Stimulated activated CD4-positive, alpha-beta T cell treated with anti-CD3 and anti-CD28 coated beads, Interleukin-1b, Interleukin-23, amount 100 ng/mL, for 24 hours (primary cell): ENCODE measurements at places on chromosomes 7 and 10.

DNA sequence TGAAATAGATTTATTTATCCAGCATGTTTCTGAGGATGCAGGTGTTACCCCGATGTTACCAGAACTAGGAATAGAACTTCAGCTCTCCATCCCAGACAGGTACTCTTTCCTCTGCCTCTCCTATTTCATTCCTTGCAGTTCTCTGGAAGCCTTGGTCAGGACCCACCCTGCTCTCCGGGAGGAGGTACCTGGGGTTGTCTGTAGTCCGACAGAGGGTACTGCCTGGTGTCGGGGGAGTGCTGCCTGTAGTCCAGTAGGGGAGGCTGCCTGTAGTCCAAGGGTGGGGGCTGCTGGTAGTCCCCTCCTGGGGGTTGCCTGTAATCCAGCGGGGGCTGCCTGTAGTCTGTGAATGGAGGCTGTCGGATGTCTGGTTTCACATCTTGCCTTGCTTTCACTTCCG, 328.4 kb downstream of the PHTF2 start:
- no peak for DNase-seq

DNA sequence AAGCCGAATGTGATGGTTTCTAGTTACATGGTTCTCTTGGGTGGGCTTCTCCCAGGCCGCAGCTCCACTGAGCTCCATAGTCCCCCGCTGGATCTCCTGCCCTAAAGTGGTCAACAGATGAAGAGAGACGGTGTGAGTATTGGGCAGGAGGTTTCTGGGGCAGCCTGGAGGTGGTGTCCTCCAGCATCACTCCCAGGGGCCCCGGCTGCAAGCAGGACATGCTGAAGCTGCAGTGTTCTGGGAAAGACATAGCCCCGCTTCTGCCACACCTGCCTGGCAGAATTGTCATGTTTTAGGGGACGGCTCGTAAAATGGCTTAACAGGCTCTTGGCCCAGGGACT, 40.4 kb downstream of the CALML3 start:
- DNase-seq, result no peak

- no peak for DNase-seq
These were observed 19.2 kb downstream of the ZNF775 start for GRCh38 chr7:150398108-150398964.

DNA sequence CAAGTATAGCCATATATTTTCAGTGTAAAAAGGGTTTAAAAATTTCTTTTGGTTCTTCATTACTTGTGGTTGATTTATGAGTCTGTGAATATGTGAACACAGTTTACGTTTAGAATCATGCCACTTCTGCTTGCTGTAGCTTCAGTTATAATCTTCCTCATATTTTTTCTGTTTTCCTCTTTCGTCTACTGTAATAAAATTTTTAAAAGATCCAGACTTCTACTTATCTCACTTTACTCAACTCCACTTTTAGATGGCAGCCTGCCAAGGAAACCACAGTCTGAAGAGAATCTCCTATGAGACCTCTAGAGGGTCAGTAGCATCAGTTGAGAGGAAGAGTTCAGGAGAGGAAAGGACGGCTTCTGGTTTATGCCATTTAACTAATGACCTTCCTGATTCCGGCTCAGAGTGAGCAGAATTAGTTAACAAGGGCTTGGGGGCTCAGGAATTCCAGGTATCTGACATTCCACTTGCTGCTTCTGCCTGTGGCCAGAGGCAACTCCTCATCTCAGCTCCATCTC, 21.4 kb downstream of the CREB5 start:
- no peak for DNase-seq

DNA sequence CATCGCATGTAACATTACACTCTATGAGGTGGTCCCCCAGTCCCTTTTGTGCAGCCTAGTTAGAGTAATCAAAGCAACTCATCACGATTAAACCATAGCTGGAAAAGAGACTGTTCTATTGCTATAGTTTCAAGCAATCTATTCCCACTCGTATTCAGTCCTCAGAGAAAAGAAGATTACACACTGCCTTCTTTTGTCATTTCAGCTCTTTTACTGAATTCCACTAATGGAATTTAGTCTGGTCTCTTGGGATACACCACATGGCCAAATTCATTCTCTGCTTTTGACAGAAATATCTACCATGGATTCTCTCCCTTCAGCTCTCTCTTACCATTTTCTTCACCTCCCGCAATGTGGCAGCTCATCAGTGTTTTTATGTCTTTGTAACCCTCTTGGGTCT, 108.9 kb upstream of the HDAC9 start:
- DNase-seq, result no peak

DNA sequence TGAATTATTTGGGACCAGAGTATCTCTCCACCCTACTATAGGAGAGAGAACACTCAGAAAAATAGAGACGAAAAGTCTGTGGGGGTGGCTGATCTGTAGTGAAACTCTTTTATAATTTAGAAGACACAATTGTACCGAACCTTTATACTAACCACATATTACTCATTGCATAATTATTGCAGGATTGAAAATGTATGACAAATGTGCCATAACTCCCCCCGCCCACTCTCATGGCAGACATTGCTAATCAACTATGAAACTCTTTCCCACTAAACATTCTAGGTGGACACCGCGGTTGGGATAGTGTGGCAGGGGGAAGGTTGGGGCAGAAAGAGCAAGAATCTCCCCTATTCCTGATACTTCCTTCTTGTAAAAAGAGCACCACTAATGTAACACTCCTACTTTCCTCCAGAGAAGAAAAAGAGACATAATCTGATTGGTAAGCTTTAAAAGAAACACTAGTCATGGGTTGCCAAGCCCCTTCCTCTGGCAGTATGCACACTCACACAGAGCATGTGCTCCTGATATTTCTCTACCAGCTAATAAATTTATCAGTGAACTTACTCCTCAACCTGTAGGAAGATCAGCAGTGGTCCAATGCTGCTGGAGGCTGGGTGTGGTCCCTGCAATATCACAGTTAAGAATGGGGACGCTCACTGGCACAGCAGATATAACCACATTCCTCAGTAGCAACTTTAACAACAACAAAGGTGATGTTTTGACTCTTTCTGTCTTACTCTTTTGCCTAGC, 18.7 kb upstream of the ARID5B start:
- peak; percentile 61 for DNase-seq

GRCh38 chr7:26216049-26216448, 14.5 kb downstream of the CBX3 start:
- no peak for DNase-seq

DNA sequence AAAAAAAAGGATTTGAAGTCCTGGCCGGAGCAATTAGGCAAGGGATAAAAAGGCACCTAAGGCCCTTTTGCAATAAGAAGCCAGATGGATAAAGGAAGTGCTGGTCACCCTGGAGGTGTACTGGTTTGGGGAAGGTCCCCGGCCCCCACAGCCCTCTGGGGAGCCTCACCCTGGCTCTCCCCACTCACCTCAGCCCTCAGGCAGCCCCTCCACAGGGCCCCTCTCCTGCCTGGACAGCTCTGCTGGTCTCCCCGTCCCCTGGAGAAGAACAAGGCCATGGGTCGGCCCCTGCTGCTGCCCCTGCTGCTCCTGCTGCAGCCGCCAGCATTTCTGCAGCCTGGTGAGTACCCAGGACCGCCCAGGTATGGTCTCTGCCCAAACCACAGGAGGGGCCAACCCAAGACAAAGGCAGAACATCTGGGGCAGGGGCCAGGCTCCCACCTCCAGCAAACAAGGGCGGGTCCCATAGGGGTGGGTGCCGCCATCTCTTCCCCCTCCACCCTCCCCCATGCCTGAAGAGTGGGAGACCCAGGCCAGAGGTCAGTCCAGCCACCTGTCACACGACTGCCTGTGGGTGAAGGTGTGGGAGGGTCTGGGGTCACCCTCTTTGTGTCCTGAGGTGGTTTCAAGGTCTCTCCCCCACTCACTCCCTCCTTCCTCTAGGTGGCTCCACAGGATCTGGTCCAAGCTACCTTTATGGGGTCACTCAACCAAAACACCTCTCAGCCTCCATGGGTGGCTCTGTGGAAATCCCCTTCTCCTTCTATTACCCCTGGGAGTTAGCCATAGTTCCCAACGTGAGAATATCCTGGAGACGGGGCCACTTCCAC, at the start of gene PILRB:
PILRB (plus strand) TSS at position 91 of the 830 bp plus-strand sequence; CDS start at position 277, 186 bp downstream.
- DNase-seq, result no peak

DNA sequence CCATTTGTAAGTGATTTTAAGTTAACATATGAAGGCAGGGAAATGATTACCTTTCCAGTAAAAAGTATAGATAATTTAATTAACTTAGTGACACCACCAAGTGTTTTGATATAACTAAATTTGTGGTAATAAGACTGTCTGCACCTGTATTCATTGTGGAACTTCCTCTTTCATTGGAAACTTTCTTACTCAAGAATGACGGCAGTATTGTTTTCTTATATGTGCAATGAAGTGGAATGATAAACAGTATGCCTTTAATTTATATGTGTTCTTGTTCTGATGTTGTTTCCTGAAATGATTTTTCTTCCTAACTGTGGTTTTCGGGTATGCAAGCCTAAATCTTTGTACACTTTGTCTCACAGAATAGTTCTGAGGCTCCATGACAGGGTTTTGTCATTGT, 46.4 kb downstream of the CASD1 start:
- DNase-seq, result no peak

DNA sequence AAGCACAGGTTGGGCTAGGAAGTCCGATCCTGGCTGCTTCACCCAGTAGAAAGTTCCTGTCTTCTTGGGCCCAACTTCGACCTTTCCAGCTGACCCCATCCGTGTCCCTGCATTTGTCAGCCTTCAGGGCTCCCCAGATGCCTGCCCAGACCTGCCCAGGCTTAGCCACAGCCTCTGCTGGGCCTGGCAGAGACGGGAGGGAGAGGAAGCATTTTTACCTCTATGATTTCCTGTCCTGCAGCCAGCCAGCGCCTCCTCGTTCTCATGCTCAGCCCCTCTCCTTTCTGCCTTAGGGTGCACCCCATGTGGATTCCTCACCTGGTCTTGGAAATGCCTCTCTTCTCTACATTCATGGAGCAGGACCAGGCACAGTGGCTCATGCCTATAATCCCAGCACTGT, 3.7 kb downstream of the METTL27 start:
- DNase-seq, result no peak

GRCh38 chr7:69625238-69625637, 27.0 kb downstream of the AUTS2 start:
- DNase-seq, result no peak

- no peak for DNase-seq
These were observed 247.3 kb downstream of the SEMA3A start for GRCh38 chr7:83947260-83947659.

DNA sequence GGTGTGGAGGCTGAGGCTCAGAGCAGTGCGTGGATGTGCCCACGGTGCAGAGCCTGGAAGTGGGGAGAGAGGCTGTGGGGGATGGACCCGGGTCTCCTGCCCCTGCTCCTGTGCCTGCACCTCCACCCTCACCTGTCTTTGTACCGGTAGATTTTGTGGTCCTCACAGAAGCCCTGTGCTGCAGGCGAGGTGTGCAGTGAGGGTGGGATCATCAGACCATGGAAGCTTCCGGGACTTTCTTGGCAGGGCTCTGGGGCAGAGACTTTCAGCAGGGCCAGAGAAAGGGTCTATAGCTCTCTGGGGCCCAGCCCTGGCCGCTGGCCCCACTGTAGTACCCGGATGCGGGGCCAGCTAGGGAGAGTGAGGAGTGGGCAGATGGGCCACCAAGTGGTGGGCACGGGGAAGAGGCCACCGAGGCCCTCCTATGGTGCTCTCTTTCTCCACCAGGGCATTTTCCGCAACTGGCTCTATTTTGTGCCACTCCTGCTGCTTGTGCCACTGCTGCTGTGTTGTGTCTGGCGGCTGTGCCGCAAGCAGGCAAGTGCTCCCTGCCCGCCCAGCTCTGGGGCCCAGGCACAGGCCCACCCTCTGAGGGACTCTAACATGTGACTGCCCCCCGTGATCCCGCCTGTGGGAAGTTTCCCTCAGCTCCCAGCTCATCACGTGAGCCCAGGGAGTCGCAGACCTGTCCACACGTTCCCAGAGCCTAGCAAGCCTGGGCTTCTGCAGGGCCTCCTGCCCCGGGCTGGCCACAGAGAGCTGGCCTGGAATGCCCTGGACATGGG, 22.1 kb downstream of the ANTXRL start:
- no peak for DNase-seq

DNA sequence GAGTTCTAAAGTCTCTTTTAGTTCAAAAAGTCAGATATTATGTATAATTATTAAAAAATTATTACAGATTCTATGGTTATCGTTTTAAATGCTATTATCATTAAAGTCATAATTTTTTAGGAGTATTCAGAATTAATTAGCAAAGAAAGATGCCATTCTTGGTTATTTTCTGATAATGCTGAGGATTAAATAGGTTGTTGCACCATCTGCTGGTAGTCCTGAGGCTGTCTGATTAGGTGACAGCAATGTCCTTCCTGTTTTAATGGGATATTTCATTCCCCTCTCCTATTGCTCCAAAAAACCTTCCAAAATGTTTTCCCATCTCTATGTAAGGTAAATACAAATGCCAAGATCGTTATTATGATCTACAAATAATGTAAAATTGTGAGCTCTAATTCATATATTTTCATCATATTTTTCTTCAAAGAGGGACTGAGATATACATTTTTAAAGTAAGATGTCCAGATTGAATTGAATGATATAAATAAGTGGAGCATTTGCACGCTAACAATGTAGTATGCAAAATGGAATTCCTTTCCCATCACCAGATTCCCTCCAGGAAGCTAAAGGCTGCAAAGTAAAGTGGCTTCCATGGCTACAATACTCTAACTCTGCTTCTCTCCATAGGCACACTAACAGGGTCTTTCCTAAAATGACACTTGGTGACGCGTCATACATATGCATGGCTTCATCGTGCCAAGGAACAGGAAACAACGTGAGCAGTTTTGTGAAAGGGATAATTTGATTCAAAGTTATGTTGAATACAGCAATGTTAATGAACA, 58.8 kb upstream of the AKR1E2 start:
- no peak for DNase-seq

- DNase-seq, result no peak
These were observed 54.7 kb upstream of the BICC1 start for GRCh38 chr10:58457761-58458616.

- no peak for DNase-seq
These were observed 85.9 kb upstream of the TRIM24 start for GRCh38 chr7:138374119-138374693.

DNA sequence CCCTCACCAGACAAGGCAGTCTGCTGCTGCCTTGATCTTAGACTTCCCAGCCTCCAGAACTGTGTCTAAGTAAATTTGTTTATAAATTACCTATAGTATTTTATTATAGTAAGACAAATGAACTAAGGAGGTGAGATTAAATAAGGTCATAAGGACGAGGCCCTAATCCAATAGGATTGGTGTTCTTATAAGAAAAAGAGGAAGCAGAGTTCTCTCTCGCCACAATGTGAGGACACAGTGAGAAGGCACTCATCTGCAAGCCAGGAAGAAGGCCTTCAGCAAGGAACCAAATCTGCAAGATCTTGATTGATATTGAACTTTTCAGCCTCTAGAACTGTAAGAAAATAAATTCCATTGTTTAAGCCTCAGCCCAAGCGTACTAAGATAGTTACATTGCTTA, 6.1 kb upstream of the ZNF438 start:
- no peak for DNase-seq

DNA sequence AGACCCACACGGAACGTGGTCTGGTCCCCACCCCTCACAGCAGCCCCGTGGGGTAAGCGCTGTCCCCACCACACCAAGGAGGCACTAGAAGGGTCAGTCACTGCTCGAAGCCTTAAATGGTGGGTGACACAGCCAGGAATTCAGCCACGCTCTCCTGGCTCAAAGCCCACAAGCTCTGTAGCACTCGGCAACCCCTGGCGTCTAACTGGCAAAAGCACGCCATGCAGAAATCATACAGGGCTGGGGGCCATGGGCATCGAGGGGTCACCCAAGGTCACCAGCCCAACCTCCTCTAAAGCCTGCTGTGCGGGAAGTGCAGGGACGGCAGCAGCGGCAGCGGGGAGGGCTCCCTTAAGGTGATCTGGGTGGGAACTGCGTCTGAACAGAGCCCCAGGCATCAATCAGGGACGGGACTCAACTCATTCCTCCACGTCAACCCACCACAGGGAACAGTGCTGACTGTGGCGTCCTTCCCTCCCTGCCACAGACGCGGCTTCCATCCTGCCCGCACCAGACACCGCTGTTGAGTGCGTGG, 7.8 kb downstream of the GPER1 start:
- no peak for DNase-seq
